Left lung (tissue), 14 donors: ENCODE measurements at places on chromosomes 12 and 14. TPM values are rescaled to one million over a fixed set of nuclear protein-coding genes. Genes with fewer than 3 reads are reported as not detected.

SPIC gene
- polyA plus RNA-seq: not detected

SPX gene
- 9.3 TPM for polyA plus RNA-seq

CATSPERB gene
- 1.8 TPM for polyA plus RNA-seq

DNA sequence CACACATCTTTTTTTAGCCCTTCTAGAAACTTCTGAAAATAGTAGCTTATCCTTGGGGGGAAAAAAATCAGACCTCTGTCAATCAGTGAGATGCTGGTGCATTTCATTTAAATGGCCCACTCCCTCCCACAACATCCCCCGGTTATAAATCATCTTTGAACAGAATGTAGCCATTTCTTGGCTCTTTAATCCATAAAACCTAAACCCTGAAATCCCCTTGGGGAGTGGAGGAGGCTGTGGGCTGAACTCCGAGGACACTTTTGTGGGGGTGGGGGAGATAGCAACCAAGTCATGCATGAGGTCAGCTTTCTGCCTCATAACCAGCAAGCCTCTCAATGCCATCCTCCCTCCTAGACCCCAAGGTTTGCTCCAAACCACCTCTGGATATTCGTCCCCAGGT is 21.0 kb downstream of the HRK start:
- DNase-seq: no peak

DNA sequence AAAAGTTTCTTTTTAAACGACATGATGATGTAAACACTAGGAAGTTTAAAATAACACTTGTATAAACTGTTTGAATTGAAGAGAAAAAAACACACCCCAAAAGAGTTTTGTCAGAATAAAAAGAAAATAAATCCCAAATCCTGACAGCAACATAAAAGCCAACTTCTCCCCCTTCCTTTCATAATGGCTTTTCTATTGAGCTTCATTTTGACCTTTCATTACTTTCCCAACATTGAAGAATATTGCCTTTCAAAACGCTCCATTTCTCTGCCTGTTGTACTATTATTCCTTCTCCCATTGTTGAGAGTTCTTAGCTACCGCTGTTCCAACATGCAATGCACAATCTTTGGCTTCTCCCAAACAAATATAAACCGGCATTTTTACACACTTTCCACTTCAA is 448.5 kb downstream of the BCAT1 start:
- DNase-seq: no peak

GRCh38 chr14:44979273-44979672 is 17.3 kb downstream of the TOGARAM1 start:
- no peak for DNase-seq
